T-helper 17 cell (primary cell): ENCODE measurements at places on chromosomes 5 and 9. TPM values are rescaled to one million over a fixed set of nuclear protein-coding genes. Genes with fewer than 3 reads are reported as not detected.

SCGB3A2 gene
- not detected for total RNA-seq

LCN15 gene
- not detected for total RNA-seq

TRPM3 gene
- not detected for total RNA-seq

FPGS gene
- total RNA-seq: 71.2 TPM

MAPK9 gene
- total RNA-seq: 24.3 TPM

OR13C8 gene
- total RNA-seq: not detected

LRRC19 gene
- total RNA-seq: not detected

ERAP2 gene
- total RNA-seq: 42.7 TPM

CCDC192 gene
- 0.45 TPM for total RNA-seq

TRIM7 gene
- 3.5 TPM for total RNA-seq

ABCA1 gene
- total RNA-seq: 18.9 TPM

ORM2 gene
- not detected for total RNA-seq

PPP2R2B gene
- 6.9 TPM for total RNA-seq

IRX4 gene
- total RNA-seq: not detected

PCDHA6 gene
- not detected for total RNA-seq

SLC36A1 gene
- total RNA-seq: 6.0 TPM

C5orf63 gene
- 5.2 TPM for total RNA-seq

PCDHGB6 gene
- total RNA-seq: 0.10 TPM

SHLD3 gene
- 7.5 TPM for total RNA-seq

SLC6A19 gene
- not detected for total RNA-seq

GPR150 gene
- total RNA-seq: 1.8 TPM

C5orf58 gene
- total RNA-seq: not detected

LPAR1 gene
- total RNA-seq: not detected

MSH3 gene
- total RNA-seq: 17.2 TPM

CDO1 gene
- not detected for total RNA-seq

NR4A3 gene
- total RNA-seq: 48.2 TPM

DRD1 gene
- not detected for total RNA-seq

ANKRD31 gene
- 0.37 TPM for total RNA-seq

FBXL7 gene
- total RNA-seq: not detected

TTLL11 gene
- total RNA-seq: 4.2 TPM

NKD2 gene
- not detected for total RNA-seq

MELK gene
- total RNA-seq: 0.73 TPM

C5orf52 gene
- not detected for total RNA-seq

GDA gene
- not detected for total RNA-seq

CBY3 gene
- total RNA-seq: not detected

TMEM171 gene
- total RNA-seq: not detected

SPINK4 gene
- not detected for total RNA-seq

TMEM215 gene
- not detected for total RNA-seq

SERINC5 gene
- total RNA-seq: 119 TPM

LAMC3 gene
- 0.47 TPM for total RNA-seq

ZNF879 gene
- total RNA-seq: 4.8 TPM

COL23A1 gene
- not detected for total RNA-seq

GDF9 gene
- total RNA-seq: 0.70 TPM

FBN2 gene
- 0.25 TPM for total RNA-seq

IL7R gene
- 1,128 TPM for total RNA-seq

CTNND2 gene
- 1.6 TPM for total RNA-seq

PCDHB9 gene
- total RNA-seq: 1.0 TPM

LHX3 gene
- total RNA-seq: 0.10 TPM

FOXI1 gene
- 0.18 TPM for total RNA-seq

ADAMTSL1 gene
- not detected for total RNA-seq

GAPVD1 gene
- total RNA-seq: 76.4 TPM
